ENCODE measurements at places on chromosomes 6 and 20.

GRCh38 chr20:24199501-24199900, 210.9 kb upstream of the GGTLC1 start:
- no peak for DNase-seq

- DNase-seq, result no peak
Measured at GRCh38 chr6:10310826-10311225, 104.0 kb downstream of the TFAP2A start.

- DNase-seq, result no peak
Measured at GRCh38 chr6:136774228-136775041, 17.8 kb downstream of the MAP3K5 start.

- DNase-seq, result no peak
Measured at GRCh38 chr6:34396518-34396917, 4.0 kb upstream of the NUDT3 start.

- DNase-seq, result no peak
Measured at GRCh38 chr6:10722570-10722819, 375 bp upstream of the TMEM14C start.

DNA sequence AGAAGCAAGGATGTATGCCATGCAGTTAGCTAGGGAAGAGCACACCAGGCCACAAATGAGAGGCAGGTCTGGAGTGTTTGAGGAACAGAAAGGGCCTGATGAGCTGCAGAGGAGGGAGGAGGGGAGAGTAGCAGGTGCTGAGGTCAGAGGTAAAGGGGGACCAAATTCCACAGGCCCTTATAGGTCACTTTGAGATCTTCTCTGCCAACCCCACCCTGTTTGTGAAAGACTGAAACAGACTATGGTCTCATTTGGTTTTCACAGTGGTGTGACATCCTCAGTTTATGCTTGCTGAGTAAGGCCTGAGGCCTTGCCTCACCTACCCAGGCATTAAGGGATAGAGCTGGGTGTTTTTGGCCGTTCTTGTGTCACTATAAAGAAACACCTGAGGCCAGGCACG, 187.7 kb upstream of the MYLIP start:
- DNase-seq, result no peak

GRCh38 chr6:15408008-15408407, 162.1 kb downstream of the JARID2 start:
- DNase-seq, result no peak

DNA sequence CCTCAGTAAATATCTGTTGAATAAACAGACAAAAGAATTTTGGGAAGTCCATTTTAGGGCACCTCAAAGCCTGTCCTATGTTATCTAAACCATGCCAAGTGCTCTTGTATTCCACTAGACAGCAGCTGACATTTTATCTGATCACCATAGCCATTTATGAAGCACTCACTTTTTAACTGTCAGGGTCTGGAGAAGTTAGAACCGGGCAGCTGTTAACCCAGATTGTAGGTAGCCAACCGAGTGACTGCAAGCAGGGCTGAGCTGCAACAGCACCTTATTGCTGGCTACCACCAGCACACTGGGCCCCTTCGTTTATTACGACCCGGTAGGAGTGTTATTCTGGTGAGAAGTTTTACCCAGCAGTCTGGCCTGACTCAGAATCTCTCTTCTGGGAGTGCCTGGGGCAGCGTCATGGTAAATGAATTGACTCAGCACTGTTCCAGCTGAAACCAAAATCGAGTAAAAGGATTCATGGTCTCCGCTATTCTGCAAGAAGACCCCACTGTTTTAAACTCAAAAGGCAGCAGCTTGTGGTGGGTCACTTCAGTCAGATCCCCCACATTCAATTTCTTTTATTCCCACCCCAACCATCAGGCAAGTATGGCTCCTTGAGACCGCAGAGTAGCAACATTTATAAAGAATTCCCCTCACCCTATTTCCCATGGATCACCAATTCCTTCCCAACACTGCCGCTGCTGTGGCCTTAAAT, 1.7 kb downstream of the UBE2V1 start:
- DNase-seq, result no peak

DNA sequence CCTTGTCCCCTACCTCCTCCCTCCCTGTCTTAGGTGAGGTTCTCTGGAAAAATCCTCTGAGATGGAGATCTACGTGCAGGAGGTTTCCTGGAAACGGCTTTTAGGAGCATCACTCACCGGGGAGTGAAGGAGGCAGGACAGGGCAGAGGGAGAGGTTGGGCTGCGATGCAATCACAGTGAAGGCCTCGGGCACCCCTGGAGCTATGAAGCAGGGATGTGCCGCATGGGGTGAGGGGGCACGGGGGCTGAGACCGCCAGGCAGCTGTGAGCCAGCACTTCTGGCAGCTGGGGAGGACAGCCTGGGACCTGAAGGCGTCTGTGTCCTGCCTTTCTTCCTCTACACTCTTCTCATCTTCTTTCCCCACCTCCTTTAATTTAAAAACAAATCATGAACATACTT, 12.9 kb upstream of the GLP1R start:
- DNase-seq, result no peak

DNA sequence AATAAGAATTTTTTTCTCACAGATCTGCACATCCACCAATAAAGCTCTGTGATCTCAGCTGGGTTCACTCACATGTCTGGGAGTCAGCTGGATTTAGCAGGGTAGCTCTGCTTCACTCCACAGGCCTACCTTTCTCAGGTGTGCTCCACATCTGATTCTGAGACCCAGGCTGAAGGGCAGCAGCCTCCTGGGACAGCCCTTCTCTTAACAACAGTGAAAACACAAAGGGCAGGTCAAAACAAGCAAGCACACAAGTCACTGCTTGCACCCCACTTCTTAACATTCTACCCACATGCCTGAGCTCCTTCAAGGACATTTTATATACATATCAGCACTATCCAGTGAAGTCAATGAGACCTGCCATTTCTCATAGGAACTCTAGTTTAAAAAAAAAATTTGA, 96.0 kb upstream of the MAP3K4 start:
- DNase-seq, result no peak

DNA sequence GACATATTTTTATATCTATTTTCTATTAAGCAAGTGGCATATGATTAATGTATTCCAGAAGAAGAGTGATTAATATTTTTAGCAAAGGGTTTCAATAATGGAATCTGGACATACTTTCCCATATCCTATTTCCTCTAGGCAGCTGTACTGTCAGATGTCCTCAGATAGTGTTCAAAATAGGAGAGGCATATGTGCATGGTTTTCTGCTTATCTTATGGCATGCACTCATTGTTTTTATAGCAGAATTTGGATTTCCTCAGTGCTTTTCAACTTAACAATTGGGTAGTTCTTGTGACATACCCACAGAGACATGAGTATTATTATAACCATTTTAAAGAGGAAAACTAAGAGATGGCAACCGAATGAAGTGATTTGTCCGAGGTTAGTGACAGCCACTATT, 12.6 kb upstream of the SLC17A5 start:
- DNase-seq, result no peak

GRCh38 chr20:3995067-3995748, 20.1 kb downstream of the RNF24 start:
- DNase-seq, result no peak

DNA sequence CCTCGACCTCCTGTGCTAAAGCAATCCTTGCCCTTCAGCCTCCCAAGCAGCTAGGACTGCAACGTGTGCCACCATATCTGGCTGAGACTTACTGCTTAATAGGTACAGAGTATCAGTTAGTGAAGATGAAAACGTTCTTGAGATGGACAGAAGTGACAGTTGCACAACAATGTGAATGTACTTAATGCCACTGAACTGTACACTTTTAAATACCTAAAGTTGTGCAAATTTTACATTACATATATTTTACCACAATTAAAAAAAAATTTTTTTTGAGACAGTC, 25.9 kb downstream of the NUDT3 start:
- no peak for DNase-seq

- DNase-seq, result no peak
Measured at GRCh38 chr6:45327956-45328522, at the start of gene RUNX2. RUNX2 (plus strand) TSS chr6:45328330; CDS start chr6:45328727, 397 bp downstream.

GRCh38 chr6:1606780-1607515, 2.8 kb upstream of the FOXC1 start:
- DNase-seq, result no peak

- DNase-seq, result no peak
Measured at GRCh38 chr6:12062605-12063004, 50.5 kb downstream of the HIVEP1 start.

GRCh38 chr6:23377830-23378229, 748.2 kb upstream of the NRSN1 start:
- no peak for DNase-seq

DNA sequence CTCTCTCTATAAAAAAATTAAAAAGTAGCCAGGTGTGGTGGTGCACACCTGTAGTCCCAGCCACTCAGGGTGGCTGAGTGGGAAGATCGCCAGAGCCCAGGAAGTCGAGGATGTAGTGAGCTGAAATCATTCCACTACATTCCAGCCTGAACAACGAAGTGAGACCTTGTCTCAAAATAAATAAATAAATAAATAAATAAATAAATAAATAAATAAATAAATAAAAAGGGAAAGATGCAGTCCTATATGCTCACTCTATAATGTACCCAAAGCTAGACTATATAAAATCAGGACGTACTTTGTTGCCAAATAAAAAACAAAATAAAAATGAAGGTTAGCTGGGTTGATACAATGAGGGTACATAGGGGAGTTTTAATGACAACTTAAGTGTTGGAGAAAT, 26.1 kb upstream of the NHSL1 start:
- DNase-seq, result no peak

DNA sequence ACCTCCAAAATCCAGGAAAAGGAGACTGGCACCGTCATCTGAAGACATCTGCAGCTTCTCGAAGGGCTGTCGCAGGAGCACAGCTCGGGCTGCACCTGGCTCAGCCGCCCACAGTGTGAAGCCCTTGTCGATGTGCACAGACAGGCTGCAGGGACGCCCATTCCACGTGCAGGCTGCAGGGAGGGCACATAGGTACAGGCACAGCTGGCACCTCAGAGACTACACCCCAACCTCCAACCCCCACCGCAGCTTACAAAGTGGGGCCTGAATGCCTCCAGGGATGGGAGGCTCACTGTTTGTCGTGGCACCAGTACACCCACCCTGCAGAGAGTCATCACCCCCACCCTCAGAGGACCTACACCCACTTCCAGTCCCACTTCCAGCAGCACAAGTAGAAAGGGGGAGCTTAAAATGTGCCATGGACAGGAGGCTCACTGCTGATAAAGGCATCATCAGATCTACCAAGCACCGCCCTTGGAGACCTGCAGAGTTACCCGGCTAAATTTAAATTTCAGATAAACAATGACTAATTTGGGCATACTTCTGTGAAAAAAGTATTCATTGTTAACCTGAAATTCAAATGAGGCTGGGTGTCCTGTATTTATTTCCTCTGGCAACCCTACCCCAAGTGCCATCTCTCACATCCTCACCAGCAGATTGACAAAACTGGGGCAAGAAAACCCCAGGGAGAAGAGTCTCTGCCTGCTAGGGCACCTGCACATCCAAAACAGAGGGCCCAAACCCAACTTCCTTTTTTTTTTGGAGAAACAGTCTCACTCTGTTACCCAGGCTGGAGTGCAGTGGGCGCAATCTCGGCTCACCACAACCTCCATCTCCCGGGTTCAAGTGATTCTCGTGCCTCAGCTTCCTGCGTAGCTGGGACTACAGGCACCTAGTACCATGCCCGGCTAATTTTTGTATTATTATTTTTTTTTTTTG, 7.7 kb upstream of the CDK5RAP1 start:
- no peak for DNase-seq

GRCh38 chr6:168007592-168008338, 10.3 kb downstream of the KIF25 start:
- DNase-seq, result no peak

DNA sequence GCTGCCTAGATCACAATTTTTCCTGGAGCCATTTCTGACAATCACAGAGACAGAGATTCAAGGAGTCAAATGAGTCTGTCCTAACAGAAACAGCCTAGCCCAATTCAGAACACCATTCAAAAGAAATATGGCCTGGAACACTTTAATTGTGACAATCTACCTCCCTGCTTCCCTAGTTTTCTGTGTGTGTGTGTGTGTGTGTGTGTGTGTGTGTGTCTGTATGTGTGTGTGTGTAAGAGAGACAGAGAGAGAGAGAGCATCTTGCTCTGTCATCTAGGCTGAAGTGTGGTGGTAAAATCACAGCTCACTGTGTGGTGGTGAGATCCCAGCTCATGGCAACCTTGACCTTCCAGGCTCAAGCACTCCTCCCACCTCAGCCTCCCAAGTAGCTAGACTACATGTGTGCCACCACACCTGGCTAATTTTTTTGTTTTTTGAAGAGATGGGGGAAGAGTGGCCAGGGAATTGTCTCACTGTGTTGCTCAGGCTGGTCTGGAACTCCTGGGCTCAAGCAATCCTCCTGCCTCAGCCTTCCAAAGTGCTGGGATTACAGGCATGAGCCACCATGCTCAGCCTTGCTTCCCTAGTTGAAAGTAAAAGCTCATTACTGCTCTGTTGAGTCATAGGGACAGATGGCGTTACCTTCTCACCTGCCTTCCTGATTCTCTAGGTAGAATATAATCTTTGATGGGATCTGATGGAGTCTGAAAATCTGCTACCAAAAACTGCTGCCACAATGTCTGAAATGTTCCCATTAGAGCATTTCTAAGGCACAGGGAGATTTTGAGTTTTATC, 89.6 kb upstream of the BEND6 start:
- no peak for DNase-seq

- peak; percentile 30 for DNase-seq
Measured at GRCh38 chr6:142942805-142943227, 2.2 kb downstream of the HIVEP2 start.

GRCh38 chr6:42637681-42638080, 73.9 kb downstream of the UBR2 start:
- no peak for DNase-seq

DNA sequence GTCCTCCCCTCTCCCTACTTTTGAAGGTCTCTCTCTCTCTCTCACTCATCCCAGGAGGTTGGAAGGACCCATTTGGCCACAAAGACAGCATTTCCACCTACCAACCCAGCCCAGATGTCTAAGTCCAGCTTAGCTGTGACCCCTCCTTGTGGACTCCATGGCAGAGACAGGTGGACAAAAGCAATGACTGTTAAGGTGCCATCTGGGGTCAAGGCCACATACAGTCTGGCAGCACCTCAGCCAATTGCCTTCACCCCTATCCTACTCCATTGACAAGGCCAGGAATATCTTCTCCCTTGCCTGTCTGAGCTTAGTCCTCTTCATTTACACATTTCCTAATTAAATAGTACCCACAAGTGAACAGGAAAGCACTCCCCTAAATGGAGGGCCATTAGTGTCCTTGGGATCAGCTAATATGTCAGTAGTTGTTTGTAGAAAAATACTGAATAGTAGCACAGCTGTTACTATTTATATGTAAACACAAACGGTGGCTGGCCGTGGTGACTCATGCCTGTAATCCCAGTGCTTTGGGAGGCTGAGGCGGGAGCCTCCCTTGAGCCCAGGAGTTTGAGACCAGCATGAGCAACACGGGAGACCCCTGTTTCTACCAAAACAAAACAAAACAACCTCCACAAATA, 28.8 kb downstream of the GCM1 start:
- no peak for DNase-seq

- DNase-seq, result no peak
Measured at GRCh38 chr6:113809826-113810225, 47.3 kb upstream of the MARCKS start.

GRCh38 chr6:26372308-26373144, 7.5 kb downstream of the BTN3A2 start:
- no peak for DNase-seq
